ENCODE measurements at places on chromosomes 7 and 10.

DNA sequence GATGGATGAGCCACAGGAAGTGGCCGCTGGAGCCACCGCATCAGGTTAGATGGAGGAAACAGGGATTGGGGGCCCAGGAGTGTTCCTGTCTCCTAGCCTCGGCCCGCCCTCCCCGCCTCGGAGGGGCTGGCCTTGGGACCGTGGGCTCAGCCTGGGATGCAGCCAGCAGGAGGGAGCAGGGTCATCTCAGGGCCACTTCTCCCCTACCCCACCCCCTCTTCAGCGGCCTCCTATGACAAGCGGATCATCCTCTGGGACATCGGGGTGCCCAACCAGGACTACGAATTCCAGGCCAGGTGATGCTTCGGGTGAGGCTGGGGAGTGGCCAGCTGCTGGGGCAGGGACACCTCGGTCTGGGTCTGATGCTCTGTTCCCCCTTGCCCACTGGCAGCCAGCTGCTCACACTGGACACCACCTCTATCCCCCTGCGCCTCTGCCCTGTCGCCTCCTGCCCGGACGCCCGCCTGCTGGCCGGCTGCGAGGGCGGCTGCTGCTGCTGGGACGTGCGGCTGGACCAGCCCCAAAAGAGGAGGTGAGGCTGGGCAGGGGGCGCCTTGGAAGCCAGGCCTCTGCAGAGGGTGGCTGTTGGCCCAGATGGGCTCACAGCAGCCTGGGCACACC is 4.7 kb downstream of the LRWD1 start:
- DNase-seq, result no peak

DNA sequence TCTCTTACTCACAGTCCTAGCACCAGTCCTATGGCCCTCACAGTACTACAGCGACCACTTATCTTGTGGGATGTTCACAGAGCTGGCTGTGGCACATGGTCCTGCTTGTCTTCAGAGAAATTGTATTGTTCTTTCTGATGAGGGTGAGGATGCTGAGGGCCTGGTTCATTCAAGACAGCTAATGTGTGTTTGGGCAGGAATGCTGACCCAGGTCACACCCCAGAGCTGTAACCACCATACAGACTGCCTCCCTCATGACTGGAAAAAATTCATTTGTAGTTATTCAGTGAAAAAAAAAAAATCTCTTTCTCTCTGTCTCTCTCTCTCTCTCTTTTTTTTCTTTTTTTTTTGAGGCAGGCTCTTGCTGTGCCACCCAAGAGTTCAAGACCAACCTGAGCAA is 83.5 kb downstream of the KLF6 start:
- DNase-seq, result no peak

- DNase-seq, result no peak
Observed at GRCh38 chr7:101819183-101819582, 1.8 kb downstream of the CUX1 start.

- DNase-seq, result no peak
Observed at GRCh38 chr10:71539442-71540118, 142.9 kb downstream of the CDH23 start.

DNA sequence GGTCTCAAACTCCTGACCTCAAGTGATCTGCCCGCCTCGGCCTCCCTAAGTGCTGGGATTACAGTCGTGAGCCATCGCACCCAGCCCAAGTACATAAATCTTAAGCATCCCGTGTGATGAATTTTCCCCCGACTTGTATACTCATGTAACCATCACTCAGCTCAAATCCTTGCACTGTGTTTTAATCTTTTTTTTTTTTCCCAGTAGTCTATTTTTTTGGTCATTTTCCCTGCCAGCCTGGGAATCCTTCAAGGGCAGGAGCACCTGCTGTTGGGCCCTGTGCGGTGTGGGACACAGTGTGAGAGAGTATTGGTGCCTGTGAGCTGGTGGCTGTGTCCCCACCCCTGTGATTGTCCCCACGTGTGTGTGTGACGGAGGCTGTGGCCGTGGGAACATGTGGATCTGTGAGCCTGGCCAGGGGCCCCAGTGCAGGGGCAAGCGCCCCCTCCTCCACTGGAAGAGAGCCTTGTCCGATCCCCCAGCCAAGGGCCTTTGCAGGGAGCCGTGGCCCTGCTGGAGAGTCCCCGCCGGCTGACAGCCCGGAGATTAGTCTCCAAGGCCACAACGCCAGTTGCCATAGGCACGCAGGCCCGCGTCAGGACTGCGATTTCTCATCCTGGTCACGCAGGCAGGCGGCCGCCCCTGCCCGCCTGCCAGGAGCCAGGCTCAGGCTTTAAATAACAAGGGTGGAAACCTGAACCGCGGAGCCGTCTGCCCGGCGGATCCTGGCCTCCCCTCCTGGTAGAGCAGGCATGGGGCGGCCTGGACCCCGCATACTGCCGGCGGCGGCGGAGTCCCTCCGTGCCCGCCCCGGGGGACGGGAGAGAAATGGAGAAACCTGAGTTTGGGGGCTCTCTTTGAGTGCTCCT is 26.5 kb downstream of the GTF2IRD1 start:
- no peak for DNase-seq

DNA sequence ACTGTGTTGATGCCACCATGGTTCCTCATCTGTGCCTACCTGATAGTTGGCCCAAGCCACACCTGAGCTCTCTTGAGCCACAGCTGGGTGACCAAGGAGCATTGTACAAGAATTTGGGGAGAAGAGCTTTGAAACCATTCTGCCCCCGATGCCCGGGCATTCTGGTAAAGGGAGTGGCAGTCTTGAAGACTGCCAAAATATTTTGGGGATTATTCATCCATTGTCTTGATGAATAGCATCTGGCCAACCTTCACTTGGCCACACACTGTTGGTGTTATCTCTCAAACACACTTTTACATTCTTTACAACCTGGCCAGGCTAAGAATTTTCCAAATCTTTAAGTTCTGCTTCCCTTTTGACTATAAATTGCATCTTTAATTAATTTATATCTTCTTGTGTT is 113.1 kb upstream of the PCBD1 start:
- DNase-seq, result no peak
